ENCODE measurements at places on chromosomes 11 and 22.

DNA sequence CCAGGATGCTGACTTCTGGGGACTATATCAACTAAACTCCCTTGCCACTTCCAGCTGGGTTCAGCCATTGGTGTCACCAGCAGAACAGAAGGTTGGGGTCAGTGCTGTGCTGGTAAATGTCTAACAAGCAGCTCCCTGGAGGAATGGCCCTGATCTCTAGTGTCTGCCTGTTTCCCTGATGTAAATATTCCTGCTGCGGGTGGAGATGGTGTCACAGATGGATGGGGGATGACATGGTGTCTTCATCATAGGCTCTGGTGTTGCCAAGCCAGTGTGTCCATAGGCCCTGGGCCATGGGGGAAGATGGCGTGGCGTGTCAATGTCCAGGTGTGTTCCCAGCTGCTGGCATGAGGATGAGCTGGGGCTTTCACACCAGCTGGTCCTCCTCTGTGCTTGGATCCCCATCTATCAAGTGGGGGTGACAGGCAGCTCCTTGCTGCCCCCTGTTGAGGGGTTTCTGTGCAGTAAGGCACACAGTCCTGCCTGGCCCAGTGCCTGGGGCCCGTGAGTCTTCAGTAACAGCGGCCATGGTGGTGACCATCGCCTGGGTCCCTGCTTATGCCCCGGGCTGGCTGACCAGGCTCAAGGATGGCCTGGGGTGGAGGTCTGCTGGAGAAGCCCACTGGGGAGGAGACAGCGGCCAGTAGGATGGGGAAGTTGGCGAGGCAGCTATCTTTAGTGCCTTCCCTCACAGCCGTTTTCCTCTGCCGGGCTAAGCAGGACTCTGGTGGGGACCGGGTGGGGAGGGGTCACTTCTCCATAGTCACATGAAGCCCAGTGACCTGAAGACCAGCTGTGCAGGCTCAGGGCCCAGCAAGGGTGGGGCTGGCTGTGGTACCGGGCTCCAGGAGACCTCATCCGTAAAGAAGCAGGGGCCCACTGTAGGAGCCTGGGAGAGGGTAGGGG lies 12.7 kb downstream of the RPL3 start:
- no peak for DNase-seq

- no peak for DNase-seq
Measured at GRCh38 chr11:72828692-72829101, 14.5 kb downstream of the ATG16L2 start.

DNA sequence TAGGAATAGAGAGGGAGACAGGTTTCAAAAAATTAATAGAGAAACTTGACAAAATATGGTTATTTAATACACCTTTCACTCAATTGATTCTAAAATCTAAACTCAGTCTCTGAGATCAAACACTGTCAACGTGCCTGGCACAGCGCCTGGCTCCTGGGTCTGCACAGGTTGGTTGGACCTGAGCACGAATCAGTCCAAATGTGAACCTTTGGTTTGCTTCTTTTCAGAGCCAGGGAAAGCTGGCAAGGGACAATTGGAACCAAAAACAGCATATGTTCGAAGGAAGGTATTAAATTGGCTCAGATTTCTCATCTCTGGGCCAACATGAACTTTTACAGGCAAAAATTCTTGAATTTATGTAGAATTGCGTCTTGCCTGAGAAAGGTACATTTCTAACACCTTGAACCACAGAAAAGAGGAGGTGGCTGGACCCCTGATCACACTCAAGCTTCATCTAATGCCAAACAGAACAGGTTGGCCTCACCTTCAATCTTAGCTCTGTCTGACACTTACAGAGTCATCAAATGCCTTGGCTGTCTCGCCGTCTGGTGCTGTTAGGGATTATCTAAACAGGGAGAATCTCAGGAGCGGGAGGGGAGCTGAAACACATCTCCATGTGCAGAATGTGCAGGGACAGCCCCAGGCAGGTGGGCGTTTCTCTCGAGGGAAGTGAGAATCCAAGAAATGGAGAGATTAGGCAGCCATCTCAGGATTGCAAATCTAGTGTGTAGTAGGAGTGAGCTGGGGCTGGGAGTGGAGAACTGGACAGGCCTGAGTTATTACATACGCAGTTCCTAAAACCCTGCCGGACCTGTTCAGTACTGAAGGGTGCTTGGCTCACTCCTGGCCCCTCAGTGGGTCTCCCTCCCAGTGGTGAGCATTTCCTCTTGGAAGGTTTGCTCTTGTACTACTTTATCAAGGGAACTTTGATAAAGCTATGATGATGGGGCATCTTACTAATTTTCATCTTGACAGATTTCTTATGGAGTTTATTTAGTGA lies 442.2 kb upstream of the B3GAT1 start:
- DNase-seq: no peak

- no peak for DNase-seq
Measured at GRCh38 chr11:128422576-128423370, 164.6 kb downstream of the ETS1 start.

DNA sequence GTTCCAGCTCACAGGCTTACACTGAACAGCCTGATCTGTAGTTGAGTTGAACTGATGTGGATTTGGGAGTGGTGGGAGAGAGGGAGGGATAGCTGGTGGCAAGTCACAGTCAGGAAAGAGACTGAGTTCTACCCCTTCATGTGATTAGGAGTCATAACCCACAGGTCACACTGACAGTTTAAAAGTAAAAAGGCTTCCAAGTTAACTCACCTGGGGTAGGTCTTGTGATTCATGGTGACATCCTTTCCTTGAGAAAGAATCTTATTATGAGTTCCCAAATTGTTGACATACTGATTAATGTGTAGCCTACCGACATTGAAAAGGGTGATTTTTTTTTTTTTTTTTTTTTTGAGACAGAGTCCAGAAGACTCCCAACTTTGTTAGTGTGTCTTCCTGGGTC lies 5.4 kb downstream of the IZUMO1R start:
- DNase-seq: no peak

DNA sequence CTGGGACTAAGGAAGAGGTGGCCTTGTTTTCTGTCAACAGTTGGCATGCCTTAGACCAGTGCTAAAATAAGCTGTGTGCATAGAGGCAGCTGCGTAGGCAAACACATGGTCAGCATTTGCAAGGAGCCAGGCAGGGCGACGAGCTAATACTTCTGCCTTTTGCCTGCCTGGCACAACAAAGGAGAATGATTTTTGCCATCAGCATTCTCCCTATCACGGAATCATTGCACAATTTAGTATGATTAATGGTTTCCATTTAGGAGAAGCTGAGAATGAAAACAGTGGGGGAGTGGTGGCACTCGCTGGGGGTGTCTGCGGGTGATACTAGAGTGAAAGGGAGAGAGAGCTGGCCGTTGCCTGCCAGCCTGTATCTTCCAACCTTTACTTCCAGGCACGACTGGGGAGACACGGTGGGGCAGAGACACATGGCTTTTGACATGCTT lies 336.0 kb downstream of the CADM1 start:
- no peak for DNase-seq

GRCh38 chr22:20111045-20111688 lies 4.7 kb upstream of the RANBP1 start:
- no peak for DNase-seq

GRCh38 chr11:44728491-44728910 lies 1.7 kb downstream of the TSPAN18 start:
- no peak for DNase-seq

- DNase-seq: peak; percentile 5
Measured at GRCh38 chr11:113806406-113806805, 26.8 kb downstream of the CLDN25 start.

DNA sequence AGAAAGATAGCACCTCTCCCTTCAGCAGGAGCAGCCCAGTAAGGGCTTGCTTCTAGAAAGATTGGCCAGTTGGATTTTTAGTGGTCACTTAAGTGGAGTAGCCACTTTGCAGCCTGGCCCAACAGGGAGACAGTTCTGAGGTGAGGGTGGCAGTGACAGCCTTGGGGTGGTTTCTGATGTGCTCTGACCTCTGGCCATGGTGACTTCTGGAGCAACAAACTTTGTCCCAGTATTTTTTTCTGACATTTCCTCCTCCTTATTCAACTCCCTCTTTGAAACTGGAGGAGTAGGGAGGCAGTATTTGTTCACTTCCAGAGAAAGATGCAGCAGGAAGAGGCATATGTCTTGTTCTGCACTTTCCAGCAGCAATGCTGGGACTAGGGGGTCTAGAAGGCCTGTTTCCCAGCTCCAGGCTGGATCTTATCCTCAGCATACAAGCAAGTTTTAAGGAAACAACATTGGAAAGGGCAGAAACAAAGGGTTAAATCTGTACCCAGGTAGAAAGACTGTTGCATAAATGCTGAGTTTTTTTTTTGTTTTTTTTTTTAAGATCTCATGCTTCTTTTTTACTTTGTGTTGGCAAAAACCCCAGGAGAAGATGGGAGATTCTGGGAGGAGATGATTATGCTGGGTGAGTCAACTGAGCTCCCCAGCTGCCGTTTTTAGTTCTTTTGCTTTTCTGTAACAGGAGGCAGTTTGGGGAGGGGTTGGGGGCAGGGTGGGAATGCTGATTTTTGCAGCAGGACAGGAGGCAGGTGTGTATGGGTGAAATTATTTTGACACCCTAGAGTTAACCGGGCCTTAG lies 37.2 kb downstream of the RCOR2 start:
- peak; percentile 41 for DNase-seq

DNA sequence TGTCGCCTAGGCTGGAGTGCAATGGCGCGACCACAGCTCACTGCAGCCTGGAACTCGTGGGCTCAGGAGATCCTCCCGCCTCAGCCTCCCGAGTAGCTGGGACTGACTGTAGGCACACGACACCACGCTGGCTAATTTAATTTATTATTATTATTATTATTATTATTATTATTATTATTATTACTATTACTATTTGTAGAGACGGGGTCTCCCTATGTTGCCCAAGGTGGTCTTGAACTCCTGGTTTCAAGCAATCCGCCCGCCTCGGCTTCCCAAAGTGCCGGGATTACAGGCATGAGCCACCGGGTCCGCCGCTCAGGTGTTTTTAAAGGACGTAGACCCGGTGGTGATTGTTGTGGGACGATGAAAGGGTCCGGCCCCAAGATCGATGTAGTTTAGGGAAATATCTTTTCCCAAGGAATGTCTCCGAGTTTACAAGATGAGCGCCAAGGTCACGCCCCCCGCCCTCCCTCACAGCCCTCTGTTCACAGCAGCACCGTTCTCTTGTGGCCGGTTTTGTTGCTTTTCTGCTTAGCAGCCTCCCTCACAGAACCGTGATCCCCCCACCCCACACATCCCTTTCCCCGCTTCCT lies 728 bp upstream of the POGLUT3 start:
- no peak for DNase-seq

GRCh38 chr22:44279069-44279360 lies 33.7 kb downstream of the SHISAL1 start:
- DNase-seq: no peak

- DNase-seq: no peak
Measured at GRCh38 chr11:21894492-21894891, 298.4 kb upstream of the ANO5 start.

DNA sequence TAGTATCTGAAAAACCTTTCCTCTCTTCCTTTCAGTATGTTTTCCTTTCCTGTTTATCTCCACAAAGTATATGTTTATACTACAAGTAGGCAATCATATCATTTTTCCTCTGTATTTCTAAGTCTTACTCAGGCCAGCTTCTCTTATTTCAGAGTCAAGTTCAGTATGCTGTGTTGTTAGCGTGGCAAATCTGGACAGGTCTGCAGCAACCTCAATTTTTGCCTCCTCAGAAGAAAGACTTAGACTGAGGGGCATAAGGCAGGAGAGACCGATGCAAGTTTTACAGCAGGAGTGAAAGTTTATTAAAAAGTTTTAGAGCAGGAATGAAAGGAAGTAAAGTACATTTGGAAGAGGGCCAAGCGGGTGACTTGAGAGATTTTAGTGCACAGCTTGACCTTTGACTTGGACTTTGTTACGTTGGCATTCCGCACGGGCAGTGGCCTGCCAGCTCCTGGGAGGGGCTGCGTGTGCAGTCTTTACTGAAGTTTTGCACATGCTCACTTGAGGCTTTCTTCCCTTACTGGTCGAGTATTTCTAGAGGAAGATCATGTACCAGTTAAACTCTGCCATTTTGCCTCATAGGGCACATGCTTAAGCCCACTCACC lies 343.2 kb downstream of the NTM start:
- DNase-seq: no peak

GRCh38 chr11:64745189-64745520 lies 1.2 kb upstream of the RASGRP2 start:
- DNase-seq: no peak

DNA sequence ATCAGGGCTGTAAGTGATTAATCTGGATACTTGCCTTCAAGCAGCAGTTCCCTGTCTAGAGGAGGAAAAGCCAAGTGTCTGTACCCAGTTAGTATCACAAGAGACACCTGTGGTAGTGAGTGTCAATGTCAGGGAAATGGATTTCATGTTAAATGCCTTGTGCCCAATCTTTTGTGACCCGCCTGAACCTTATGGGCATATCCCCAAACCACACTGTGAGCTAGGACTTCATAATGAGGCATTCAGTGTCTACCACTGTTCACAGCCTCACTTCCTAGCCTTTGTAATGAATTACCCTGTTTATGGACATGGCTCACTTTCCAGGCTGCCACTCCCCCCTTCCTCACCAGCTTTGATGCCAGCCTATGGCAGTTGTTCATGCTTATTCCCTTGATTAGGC lies 125.1 kb downstream of the TRIM44 start:
- no peak for DNase-seq

DNA sequence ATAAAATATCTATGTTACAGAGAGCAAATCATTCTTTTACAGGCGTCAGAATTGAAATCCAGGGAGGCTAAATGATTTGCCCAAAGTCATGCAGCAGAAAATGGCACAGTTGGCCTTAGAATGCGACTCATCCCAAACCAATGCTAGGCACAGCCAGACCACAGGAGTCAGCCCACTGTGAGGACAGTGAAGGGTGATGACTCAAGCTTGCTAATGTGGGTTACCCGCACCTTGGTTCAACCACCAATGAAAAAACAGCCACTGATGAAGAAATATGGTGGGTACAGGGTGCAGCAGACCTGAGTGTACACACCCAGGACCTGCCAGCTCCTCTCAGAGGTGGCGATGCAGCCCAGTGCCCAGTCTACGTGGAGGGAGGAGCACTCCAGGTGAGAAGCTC lies 89.7 kb downstream of the ZC3H12C start:
- no peak for DNase-seq

- no peak for DNase-seq
Measured at GRCh38 chr22:22720201-22720723, 75.8 kb downstream of the GGTLC2 start.

All from astrocyte of the cerebellum (primary cell).